ENCODE measurements at places on chromosomes 4 and X.

GRCh38 chrX:43508694-43509093 is 147.4 kb upstream of the MAOA start:
- no peak for DNase-seq

DNA sequence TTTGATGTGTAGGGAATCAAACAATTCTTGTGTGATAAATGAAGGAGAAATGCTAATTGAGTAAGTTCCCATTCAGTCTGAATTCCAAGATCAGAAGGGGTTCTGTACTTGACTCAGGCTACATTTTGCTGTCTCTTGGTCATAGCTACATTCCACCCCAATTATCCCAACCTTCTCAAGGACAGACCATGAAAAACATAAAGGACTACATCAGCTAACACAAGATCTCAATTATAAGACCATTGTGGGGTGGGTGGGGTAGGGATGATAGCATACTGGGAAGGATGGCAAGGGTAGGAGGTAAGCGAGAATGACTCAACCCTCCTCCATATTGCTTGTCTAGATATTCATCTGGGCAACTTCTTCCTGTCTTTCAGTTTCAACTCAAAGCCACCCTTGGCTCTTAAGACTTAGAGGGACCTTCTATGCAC is 87.4 kb upstream of the ETNPPL start:
- DNase-seq = no peak

GRCh38 chrX:100089724-100090123 is 320.3 kb downstream of the PCDH19 start:
- no peak for DNase-seq

- no peak for DNase-seq
These were observed 168.7 kb downstream of the NR3C2 start for GRCh38 chr4:148273501-148273986.

- no peak for DNase-seq
These were observed 39.7 kb downstream of the PGRMC2 start for GRCh38 chr4:128247906-128248305.

DNA sequence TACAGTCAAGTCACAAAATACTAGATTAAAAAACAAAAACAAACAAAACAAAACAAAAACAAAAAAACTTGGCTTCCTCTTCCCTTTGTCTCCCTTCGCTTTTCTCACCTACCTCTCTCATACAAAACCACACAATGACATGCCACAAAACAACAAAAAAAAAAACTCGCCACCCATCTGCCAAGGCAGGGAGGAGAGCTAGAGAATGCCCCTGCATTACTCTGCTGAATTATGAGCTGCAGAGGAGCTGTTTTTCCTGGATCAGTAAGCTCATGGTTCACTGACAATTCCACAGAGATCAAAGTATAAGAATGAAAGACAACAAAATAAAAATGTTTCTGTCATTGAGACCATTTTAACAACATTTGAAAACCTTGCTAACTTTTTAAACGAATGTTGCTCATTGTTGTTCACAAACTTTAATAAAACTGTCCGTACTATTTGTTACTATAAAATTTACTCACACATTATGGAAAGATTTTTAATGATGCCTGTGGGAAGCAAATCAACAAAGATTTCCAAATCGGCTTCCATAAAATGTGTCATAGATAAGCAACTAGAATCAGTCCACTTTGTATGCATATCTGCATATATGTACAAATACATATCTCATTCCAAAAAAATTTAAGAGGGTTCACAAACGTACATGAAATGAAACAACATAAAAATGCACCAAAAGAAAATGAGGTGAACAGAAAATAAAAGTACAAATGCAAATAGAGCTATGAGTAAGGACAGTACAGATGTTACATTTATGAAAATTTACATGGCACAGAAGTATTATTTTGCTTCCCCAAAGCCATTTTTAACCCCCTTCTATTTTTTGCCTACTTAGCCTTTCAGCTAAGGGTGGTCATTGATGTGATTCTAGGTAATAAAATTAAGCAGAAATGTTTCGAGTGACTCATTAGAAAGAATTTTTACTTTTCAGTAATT is 252.4 kb upstream of the FAT4 start:
- no peak for DNase-seq

DNA sequence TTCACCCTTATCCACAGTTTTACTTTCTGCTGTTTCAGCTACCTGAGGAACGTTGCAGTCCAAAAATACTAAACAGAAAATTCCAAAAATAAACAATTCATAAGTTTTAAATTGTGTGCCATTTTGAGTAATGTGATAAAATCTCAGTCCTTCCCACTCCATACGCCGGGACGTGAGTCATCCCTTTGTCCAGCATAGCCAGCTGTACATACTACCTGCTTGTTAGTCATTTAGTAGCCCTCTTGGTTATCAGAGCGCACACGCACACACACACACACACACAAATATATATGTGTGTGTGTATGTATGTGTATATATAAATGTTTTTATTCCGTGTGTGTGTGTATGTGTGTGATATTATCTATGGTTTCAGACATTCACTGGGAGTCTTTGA is 4.8 kb upstream of the CCSER1 start:
- DNase-seq = no peak

DNA sequence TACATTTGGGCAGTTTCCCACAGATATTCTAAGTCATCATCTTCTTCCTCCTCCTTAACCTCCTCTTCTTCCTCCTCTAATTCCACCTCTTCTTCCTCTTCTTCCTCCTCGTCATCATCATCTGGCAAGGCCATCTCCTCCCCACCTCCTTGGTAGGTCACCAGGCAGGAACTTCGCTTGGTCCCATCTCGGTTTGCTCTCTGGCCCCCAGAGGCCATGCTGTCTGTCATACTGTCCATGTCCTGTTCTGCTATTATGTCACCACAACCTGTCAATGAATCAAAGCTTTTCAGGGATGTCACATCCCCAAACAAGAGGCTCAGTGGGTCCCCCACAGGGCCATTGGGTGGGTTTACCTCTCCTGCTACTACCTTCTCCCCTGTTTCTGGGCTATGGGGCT is 13.5 kb downstream of the AMER1 start:
- no peak for DNase-seq

- DNase-seq = no peak
These were observed 10.4 kb downstream of the P2RY8 start for GRCh38 chrX:1526565-1526964.

GRCh38 chr4:150152766-150153165 is 74.5 kb downstream of the DCLK2 start:
- DNase-seq = no peak

DNA sequence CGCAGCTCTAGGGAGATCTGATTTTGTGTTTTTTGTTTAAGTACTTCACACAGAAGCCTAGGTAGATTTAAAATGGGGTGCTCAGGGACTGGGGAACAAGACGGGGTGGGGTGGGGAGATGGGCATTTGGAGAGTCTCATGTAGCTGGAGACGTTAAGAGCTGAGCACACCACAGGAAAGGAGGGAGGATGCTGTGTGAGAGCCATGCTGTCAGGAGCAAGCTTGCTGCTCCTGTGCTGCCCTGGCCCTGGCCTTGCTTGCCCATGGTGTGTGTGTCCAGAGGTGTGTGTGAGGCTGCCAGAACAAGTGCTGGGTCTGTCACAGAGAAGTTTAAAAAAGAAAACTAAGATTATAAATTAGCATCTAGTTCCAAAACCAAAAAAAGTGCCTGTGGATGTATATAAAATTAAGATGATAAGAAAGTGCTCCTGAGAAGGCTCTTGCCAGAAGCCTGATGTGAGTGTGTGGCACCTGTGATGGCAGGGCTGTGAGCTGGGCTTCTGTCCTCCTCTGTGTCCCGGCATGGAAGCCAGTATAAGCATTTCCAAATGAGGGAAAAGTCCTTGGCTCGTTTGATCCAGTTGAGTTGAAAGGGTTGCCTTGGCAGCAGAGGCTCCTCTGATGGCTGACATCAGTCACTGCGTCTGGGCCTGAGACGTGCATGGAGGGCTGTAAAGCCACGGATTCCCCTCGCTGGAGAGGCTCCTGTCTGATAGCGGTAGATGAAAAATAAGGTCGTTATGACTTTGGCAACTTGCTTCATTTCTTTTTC is 63.5 kb downstream of the NELFA start:
- no peak for DNase-seq

- no peak for DNase-seq
These were observed 25.3 kb downstream of the BTC start for GRCh38 chr4:74768857-74769525.

DNA sequence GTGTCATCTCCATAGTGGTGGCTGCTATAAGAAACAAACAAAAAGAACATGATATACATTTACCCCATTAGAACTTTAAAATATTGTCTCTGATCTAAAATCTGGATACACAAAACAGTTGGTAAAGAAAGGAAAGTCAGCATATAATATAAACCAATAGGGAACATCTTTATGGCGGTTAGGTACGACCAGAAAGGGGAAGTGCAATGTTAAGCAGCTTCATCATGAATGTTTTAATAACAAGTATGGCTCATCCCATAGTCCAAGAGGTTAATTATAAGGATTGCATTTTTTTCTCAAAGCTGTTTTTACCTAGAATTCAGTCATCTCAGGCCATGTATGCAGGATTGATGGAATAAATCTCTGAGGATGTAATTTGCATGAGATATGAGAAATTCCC is 1869.7 kb downstream of the PCDH7 start:
- DNase-seq = no peak

DNA sequence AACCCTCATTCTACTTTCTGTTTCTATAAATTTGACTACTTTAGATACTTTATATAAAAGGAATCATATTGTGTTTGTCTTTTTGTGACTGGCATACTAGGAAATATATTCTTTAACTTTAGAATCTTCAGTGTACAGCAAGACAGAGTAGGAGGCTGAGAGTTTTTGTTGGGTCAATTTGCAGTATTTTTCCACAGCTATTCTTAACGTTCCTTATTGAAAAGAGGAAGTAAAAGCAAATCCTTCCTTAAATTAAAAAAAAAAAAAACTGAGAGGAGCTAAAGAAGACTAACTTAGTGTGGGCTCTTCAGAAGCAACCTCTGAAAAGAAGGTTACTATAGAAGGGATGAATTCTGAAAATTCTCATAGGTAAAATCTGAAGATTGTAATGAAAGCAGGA is 1194.6 kb downstream of the ADGRL3 start:
- no peak for DNase-seq

GRCh38 chrX:69222103-69223090 is 57.1 kb upstream of the PJA1 start:
- DNase-seq = peak; percentile 56

- DNase-seq = no peak
These were observed 179.7 kb upstream of the NDP start for GRCh38 chrX:44152852-44153251.

DNA sequence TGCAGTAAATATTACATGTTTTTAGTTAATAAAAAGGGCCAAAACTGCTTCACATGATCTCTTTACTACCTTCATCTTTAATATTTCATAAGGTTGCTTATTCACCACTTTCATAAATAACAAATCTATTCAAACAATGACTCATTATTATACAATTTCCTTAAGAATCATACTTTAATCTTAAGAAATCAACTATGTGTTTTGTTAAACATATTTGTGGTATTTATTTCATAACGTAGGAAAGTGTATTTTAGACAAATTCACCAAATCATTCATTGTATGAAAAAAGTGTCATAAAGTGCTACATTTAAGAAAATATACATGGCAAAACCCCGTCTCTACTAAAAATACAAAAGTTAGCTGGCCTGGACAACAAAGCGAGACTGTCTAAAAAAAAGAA is 150.5 kb upstream of the RXFP1 start:
- no peak for DNase-seq

DNA sequence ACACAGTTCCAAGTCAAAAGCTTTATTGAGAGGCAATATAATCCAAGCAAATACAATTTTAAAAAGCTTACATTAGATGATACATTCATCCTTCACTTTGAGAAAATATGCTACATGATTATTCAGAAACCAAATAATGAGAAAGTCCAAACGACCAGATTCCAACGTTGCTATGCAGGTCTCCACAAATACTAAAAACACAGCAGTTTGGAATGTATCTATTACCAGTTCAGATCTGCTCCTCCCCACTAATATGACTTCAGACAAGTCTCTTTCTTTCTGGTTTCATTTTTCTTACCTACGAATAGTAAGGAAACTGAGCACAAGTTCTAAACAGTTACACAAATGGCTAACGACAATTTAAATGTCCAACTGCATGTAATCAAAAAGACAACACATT is 9.5 kb downstream of the NAF1 start:
- no peak for DNase-seq

- no peak for DNase-seq
These were observed 1.7 kb downstream of the SRD5A3 start for GRCh38 chr4:55347610-55348228.

GRCh38 chr4:110667670-110668069 is 44.8 kb upstream of the PITX2 start:
- no peak for DNase-seq

DNA sequence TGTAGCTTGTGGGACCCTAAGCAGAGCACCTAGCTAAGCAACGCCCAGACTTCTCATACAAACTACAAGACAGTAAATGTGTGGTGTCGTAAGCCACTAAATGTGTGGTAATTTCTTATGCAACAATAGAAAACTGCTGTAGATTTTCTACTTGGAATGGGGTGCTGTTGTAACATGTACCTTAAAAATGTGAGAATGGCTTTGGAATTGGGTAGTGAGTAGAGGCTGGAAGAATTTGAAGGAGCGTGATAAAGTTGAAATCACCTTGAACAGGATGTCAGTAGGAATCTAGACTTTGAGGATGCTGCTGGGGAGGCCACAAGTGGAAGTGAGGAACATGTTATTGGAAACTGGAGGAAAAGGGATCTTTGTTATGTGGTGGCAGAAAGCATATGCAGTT is 43.2 kb upstream of the FUNDC1 start:
- DNase-seq = no peak

DNA sequence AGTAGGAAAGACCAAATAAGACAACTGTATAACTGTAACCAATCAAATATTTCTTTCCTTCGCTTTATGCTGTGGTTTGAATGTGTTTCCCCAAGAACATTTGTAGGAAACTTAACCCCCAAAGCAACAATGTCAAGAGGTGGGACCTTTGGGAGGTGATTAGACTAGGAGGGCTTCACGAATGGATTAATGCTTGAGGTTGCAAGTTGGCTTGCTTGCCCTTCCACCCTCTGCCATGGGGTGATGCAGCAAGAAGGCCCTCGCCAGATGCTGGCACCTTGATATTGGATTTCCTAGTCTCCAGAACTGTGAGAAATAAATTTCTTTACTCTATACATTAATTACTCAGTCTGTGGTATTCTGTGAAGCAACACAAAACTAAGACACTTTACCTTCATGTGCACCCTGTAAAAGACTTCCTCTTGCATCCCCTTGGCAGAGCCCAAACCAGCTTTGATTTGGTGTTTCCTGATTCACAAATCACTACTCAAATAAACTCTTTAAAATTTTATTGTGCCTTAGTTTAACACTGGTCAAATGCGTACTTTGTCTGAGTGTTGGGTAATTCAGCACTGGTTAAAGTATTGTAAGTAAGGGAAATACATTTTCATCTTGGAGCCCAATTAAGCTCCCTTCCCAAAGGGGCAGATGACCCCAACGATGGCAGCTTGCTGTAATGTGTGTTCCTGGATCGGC is 59.9 kb downstream of the COQ2 start:
- no peak for DNase-seq

DNA sequence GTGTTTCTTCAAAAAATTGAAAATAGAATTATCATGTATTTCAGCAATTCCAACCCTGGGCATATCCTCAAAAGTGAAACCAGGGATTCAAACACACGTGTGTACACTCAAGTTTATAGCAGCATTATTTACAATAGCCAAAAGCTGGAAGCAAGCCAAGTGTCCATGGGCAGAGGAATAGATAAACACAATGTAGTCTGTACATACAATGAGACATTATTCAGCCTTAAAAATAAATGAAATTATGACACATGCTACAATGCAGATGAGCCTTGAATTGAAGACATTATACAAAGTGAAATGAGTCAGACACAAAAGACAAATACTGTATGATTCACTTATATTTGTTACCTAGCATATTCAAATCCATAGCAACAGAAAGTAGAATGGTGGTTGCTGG is 853.4 kb downstream of the STIM2 start:
- no peak for DNase-seq
